ENCODE measurements at places on chromosomes 11 and 22.

- DNase-seq: no peak
These were observed 672 bp downstream of the TMEM135 start for GRCh38 chr11:87038235-87038977.

GRCh38 chr11:62926680-62927455 is 5.7 kb upstream of the CHRM1 start:
- DNase-seq: peak; percentile 26

DNA sequence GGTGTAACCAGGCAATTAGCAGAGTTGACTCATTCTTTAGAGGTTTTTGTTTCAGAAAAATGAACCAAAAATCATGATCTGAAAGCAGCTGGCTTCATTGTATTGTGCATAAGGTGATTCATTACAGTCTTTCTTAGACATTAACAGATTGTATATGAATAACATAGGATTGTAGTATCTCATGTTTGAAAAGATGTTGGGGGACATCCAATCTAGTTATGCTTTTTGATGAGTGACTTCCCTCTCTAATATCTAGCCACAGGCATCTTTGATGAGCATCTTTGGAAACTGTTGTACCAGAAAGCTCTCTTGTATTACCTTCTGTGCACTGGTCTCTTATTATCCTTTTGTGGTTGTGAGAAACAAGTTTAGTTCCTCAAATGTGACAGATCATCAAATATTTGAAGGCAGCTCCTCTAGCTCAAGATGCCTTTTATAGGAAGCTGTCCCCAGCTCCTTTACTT is 8.3 kb downstream of the GRK3 start:
- no peak for DNase-seq

GRCh38 chr11:26649884-26650283 is 72.0 kb downstream of the SLC5A12 start:
- DNase-seq: peak; percentile 21

DNA sequence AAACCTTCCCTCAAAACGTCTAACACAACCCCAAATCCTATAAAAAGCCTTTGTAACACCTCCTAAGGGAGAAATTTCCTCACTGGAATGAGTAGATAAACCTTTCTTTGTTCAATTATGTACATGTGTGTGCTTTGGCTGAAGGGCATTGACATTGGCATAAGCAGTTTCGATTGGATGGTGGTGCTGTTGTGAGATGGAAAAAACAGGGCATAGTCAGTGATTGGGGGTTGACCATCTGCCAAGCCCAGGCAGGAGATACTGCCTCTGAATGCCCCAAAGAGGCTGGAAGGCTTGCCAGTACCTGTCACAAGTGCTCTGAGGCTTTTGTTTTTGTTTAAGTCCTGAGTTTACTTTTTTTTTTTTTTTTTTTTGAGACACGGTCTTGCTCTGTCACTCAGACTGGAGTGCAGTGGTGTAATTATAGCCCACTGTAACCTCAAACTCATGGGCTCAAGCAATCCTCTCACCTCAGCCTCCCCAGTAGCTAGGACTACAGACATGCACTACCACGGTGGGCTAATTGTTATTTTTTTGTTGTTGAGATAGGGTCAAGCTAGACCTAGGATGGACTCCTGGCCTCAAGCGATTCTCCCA is 1.2 kb upstream of the CCDC117 start:
- no peak for DNase-seq

- DNase-seq: no peak
These were observed 39.9 kb downstream of the SGSM3 start for GRCh38 chr22:40410272-40410671.

GRCh38 chr11:31529189-31529588 is 19.6 kb downstream of the ELP4 start:
- DNase-seq: no peak

DNA sequence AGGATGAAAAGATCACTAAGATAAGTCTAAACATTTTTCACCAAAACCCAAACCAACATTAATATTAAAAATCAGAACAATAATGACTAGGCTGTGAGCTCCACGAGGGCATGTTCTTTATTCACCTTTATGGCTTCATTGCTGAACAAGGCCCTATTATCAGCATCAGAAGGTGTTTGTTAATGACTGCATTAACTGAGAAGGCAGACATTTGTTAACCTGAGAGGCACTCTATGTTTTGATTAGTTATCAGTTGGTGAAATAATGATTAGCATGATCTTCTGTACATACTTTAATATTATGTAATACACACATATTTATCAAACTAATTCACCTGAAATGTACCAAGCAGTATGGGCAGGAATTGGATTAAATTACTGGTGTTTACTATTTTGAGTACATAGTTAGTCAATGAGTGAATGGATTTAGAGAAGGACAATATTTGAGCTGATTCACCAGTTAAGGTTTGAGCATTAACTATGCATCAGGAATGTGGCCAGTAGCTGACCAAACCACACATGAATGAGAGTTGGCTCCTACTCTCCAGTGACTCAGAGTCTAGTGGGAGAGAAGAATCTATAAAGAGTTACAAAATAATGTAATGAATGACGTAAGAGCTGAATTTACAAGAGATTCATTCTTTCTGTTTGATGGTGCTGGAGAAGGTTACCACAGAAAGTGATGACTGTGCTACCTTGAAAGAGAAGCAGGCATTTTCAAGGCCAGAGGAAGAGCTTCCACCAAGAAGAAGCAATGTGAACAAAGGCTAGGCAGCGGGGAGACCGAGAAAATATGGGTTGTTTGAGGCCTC is 6.7 kb downstream of the IL18 start:
- no peak for DNase-seq

- no peak for DNase-seq
These were observed 427.6 kb upstream of the FAT3 start for GRCh38 chr11:91796999-91797398.

- DNase-seq: peak; percentile 33
These were observed 12.8 kb downstream of the PMM1 start for GRCh38 chr22:41576877-41577276.

GRCh38 chr22:36329254-36330078 is 58.3 kb downstream of the MYH9 start:
- no peak for DNase-seq

- DNase-seq: peak; percentile 65
These were observed 104.6 kb upstream of the ANO3 start for GRCh38 chr11:26227301-26227746.

DNA sequence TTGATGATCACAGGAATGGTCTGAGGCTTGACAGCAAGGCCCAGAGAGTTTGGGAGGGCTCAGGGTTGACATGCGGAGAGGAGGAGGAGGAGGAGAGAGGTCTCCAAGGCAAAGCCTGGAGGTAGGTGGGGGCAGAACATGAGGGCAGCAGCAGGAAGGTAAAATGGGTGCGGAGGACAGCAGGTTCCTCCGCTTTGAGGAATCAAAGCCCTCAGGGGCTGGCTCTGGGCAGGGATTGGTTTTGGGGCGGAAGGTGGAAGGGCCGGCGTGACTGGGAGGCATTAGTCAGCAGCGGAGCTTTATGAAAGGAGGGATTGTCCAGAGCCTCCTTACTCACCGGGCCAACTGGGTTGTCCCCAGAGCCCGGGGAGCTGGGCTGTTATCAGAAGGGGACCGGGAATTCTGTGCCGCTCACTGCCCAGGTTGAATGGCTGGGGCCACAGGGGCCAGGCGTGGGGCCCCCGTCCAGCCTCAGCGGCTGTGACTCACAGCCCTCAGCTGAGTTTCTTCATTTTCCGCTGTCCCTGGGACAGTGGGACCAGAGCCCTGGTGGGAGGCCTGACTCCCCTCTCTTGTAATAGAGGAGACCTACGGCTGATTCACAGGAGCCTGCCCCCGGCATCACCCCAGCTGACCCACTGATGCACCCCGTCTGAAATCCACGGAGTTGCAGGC is 36.2 kb downstream of the LIF start:
- DNase-seq: no peak

GRCh38 chr22:33321466-33321865 is 263.3 kb upstream of the SYN3 start:
- DNase-seq: no peak

DNA sequence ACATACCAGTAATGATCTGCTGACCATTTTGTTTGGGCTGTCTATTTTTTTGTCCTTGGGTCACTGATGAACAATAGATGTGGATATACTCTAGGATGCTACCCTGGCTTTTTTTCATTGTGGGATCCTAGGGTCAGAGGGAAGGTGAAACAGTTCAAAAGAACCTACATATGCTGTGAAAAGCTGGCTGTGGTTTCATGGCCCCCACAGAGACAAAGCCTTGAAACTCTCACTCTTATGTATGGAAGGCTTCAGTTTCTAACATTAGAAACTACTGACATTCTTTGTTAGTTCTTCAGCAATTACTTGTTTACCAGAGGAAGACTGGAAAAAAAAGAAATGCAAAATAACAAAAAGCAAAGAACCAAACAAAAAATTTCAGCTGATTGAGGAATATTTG is 250.7 kb downstream of the FAT3 start:
- DNase-seq: no peak

GRCh38 chr11:61870541-61871031 is 20.8 kb downstream of the FADS3 start:
- DNase-seq: no peak

DNA sequence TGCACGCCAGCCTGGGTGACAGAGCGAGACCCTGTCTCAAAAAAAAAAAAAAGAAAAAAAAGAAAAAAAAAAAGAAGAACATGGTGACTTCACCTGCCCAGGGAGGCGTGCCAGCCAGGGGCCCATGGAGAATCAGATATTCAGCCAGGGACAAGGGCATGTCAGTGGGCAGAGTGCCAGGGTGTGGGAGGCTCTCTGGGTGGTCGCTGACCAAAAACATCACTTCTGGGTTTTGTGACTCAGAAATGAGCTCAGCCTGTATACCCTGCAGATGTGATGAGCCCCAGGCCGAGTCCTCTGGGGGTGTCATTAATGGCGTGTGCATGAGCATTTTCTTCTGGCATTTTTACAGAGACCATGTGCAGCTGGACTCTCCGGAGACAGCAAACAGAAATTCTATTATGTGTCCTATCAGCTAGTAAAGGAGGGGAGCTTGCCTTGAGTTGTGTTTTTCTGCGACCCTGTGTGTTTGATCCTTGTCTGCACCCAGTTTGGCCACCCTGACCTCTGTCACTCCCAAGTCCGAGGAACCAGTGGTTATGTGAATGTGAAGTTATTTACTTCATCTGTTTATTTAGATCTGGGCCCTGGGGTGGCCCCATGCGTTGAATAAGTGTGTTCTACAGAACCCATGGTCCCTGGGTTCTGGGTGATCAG is 53.6 kb downstream of the BCR start:
- no peak for DNase-seq

GRCh38 chr22:48423481-48423911 is 1404.2 kb downstream of the BRD1 start:
- no peak for DNase-seq

DNA sequence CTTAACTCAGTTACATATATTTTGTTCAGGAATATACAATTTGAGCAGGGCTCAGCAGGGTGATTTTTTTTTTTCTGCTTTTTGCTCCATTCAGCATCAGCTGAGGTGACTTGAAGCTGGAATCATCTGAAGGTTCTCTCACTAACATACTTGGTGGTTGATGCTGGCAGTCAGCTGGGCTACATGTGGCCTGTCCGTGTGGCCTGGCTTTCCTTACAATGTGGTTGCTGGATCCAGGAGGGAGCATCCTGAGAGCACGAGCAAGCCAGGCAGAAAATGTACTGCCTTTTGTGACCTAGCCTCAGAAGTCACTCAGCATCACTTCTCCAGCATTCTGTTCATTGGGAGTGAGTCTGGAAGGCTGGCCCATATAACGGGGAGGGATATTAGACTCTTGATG is 151.6 kb upstream of the E2F8 start:
- no peak for DNase-seq

DNA sequence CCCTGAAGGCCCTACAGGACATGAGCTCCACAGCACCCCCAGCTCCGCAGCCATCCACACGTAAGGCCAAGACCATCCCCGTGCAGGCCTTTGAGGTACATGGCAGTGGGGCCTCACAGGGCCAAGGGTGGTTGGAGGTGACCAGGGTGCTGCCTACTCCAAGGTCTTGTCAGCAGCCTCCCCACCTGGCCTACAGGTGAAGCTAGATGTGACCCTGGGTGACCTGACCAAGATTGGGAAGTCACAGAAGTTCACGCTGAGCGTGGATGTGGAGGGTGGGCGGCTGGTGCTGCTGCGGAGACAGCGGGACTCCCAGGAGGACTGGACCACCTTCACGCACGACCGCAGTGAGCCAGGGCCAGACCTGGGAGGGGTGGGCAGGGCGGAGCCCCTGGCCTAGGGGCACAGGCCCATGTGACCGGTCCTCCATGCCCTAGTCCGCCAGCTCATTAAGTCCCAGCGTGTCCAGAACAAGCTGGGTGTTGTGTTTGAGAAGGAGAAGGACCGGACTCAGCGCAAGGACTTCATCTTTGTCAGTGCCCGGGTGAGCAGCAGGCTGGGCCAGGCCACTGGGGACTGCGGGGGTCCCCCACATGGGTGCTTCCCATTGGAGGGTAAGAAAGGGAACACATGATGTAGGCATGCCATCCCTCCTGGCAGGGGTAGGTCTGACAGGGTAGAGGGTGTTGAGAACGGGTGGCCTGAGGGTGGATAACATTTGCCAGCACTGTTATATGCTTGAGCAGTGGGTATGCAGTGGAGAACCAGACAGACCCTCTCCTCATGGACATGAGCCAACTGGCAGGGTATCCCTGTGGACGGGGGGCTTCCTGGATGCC is 5.6 kb downstream of the INPPL1 start:
- DNase-seq: no peak

- no peak for DNase-seq
These were observed 9.0 kb upstream of the ATG16L2 start for GRCh38 chr11:72805216-72805615.

DNA sequence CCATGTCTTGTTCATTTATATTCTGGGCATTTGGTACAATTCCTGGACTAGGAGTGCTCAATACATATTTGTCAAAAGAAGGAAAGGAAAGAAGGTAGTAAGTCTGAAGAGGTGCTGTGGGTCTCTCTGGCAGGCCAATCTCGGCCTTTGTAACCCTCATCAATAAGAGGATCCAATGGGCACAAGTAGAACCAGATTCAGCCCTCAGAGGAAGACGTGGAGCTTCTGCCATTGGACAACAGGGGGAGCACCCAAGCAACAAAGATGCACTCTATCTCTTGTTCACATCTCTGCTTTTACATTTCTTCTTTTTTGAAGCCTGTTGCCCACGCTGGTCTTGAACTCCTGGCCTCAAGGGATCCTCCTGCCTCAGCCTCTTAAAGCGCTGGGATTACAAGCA is 2.2 kb upstream of the VPS11 start:
- peak; percentile 55 for DNase-seq

- no peak for DNase-seq
These were observed 529.5 kb downstream of the SOX6 start for GRCh38 chr11:15826826-15827225.

DNA sequence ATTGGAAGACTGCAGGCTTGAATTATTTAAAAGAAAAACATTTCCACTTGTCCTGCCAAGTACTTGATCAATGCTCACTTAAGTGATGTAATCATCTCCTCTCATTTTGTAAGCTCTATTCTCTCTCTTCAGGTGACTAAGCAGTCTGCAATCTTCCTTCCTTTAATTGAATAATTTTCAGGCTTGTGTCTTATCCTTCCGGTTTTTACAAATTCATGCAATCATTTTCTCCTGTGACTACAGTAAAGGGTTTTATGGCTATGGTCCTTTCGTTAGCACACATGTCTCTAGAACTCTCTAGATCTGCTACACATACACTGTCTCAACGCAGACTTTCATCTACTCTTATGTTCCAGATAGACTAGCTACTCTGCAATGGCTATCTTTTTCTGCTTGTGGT is 12.6 kb upstream of the UPB1 start:
- DNase-seq: no peak
